Psoas muscle (tissue), 8 donors: ENCODE measurements at places on chromosomes 16 and 17. TPM values are rescaled to one million over a fixed set of nuclear protein-coding genes. Genes with fewer than 3 reads are reported as not detected.
A peak's percentile ranks its signal among the peaks of the same experiment; 100 is the strongest.

DNA sequence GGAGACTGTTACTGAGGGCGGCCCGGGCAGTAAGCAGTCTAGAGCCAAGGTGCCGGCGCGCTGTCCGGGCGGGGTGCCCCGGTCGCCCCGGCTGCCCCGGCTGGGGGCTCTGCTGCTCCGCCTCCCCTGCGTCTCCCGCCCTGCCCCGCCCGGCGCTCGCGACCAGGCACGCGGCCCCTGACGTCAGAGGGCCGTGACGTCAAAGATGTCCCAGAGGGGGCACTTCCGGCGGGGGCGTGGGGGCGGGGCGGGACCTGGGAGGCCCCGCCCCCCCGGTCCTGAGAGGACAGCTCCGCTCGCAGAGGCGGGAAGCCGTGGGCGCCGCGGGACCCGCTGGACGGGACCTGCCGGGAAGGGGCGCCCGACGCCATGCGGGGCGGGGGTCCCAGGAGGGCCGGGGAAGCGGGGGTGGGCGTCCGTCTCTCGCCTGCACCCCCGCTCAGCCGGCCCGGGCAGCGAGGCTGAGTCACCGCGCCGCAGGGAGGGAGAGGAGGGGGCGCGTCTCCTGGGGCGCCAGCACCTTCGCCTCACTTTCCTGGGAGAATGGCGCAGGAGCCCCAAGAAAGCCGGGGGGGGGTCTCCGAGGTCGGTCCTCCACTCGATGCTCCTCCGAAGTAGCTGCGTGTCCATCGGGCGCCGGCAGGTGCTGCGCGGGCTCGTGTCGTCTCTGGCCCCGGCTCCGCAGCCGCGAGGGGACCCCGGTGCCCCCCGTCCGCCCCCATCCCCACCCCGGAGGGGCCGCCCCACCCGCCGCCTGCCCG, 4.4 kb upstream of the HIC1 start:
- peak; percentile 81 for DNase-seq

DNA sequence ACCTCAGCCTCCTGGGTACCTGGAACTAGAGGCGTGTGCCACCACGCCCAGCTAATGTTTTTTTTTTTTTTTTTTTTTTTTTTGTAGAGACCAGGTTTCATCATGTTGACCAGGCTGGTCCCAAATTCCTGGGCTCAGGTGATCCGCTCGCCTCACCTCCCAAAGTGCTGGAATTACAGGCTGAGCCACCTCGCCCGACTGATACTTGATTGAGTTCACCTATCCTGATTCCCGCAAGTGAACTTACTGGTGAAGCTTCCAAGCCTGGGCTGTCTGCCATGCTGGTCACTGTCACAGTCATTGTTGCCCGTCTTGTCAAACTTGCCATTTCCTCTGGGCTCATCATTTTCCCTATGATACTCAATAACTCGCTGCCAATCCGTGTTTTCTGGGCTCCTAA, 71.1 kb upstream of the MTMR4 start:
- no peak for DNase-seq

LAT gene
- total RNA-seq: 1.9 TPM

DNA sequence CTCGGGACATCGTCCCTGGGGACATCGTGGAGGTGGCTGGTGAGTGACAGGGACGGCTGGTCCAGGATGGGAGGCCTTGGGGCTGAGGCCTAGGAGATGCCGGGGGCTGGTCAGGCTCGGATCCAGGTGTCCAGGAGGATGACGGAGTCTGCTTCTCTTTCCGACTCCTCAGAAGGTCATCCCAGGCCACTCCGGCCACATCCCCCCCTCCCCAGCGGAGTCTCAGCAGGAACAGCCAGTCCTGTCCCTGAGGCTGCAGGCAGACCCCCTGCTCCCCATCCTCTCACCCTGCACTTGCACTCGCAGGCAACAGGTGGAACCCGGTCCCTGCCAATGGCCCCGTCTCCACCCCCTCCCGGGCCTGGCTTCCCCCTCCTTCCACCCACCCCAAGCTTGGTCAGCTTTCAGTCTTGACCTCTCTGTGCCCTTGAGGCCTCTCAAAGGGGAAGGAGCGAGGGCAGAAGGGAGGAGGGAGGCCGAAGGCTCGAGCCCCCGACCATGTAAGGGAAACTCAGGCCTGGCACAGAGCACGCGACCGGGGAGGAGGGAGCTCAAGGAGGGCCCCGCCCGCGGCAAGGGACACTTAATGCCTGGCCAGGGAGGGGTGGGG, 4.4 kb downstream of the ATP2A1 start:
- peak; percentile 94 for DNase-seq

GRCh38 chr16:20830372-20830771, 24.0 kb downstream of the REXO5 start:
- no peak for DNase-seq

KRTAP4-4 gene
- total RNA-seq: not detected

- no peak for DNase-seq
Measured at GRCh38 chr16:21684199-21684598, 20.4 kb downstream of the OTOA start.

GRCh38 chr16:70576431-70577255, 53.0 kb downstream of the SF3B3 start:
- DNase-seq: no peak

- DNase-seq: no peak
Measured at GRCh38 chr16:68263559-68264127, 683 bp upstream of the SLC7A6 start.

DNA sequence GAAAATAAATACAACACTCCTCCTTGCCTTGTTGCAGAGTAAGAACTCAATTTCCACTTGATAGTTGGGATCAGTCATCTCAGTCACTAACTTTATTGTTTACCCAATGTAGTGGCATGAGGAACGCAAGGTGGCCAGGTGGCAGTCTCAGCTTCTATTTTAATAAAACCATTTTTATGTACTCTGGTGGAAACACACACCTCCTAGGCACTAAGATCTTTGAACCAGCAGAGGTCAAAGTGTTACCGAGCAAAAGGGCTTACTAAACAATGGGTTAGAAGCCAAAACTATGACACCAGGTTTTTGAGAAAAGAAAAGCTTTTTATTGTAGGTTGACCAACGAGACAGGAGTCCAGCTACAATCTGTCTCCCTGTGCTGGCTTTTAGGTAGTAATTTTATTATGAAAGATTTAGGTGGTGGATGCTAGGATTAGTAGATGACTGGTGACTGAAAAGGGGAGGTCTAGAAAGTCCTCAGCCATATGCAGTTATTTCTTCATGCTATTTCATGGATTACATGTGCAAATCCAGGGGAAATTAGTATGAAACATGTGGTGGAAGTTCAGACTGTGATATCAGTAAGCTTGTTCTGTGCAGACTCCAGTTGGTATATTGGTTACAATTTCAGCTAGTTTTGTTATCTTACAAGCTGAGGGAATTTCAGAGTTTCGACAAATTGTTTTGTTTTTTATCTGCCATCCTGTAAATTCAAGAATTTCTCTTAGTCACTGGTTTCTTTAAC, 122.3 kb downstream of the PCTP start:
- no peak for DNase-seq

ARHGAP27 gene
- total RNA-seq: 7.9 TPM

DNA sequence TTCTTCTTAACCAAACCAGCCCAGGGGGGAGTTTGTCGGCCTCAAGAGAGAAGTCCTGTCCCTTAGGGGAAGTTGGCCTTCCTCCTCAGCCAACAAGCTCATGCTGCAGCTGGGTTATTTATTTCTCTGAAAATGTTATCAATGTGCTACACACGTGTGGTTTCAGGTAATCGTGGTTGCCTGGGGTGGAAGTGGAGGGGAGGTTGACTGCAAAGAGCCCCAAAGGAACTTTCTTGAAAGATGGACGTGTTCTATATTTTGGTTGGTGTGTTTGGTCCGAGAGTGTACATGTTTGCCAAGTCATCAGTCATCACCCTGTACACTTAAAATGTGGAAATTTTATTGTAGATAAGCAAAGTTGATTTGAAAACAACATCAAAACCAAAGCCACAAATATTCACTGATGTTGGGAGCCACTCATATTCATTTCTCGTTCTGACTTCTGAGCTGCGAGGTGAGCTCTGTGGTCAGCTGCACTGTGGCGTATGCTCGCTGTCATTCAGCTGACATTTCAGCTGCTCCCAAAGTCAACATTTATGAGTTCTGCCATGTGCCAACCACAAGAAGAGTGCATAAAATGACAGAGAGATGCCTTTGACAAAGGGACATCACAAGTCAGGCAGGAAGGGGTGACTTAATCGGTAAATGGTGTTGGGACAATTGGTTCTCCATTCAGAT, 26.5 kb upstream of the ADGRG1 start:
- DNase-seq: no peak

GRCh38 chr16:68022278-68022727, 729 bp downstream of the DDX28 start:
- DNase-seq: no peak

DNA sequence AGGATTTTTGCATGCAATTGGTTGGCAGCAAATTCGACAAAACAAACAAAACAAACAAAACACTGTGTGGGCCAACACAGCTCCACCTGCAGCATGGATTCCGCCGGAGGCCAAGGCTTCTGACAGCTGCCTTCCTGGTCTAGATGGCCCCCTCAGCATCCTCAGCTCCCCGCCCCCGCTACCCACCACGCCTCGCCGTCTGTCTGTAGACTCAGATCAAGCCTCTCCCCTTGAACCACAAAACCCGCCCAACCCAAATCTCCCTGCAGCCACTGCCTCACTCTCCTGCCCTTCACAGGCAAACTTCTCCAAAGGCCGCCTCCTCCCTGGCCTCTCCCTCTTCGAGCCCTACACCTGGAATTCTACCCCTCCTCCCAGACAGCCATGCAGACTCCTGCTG, 57.9 kb downstream of the RTN4RL1 start:
- DNase-seq: no peak

KRT33B gene
- not detected for total RNA-seq

DNA sequence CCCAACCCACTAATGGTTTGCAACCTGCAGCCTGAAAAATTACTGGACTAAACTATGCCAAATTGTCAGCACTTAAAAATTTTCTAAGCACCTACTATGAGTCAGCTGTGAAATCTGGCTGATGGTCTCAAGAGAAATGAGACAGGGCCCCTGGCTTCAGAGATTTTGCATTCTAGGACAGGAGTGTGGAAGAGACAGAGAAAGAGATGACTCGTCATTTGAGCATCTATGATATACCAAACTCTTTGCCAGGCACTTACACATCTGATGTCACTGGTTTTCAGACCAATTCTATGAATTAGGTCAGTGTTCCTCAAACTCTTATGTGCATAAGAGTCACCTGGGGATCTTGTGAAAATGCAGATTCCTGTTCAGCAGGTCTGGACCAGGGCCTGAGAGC, 44.4 kb downstream of the CLEC19A start:
- no peak for DNase-seq

- no peak for DNase-seq
Measured at GRCh38 chr16:89417352-89417751, 73.0 kb downstream of the ANKRD11 start.

- DNase-seq: no peak
Measured at GRCh38 chr17:67058036-67058435, 13.7 kb downstream of the CACNG1 start.
